Muscle of back (tissue), 13 donors: ENCODE measurements at places on chromosomes 4 and X. TPM values are rescaled to one million over a fixed set of nuclear protein-coding genes. Genes with fewer than 3 reads are reported as not detected.

GRCh38 chrX:151724563-151725337 is 8.9 kb downstream of the FATE1 start:
- DNase-seq: no peak

DNA sequence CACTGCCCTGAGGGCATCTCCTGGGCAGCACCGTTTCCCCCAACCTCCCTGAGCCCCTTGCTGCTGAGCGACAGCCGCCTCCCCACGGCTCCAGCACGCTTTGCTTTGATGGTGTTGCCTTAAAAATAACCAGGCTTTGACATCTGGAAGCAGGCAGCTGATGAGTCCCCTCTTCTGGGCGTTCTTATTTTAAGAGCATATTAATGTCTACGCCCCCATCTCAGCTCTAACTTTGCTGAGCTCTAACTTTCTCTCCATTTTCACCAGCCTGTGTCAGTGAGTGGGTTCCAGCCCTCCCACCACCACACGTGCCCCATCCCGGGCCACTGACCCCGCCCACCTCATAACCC is 70.2 kb downstream of the ADRA2C start:
- DNase-seq: no peak

DNA sequence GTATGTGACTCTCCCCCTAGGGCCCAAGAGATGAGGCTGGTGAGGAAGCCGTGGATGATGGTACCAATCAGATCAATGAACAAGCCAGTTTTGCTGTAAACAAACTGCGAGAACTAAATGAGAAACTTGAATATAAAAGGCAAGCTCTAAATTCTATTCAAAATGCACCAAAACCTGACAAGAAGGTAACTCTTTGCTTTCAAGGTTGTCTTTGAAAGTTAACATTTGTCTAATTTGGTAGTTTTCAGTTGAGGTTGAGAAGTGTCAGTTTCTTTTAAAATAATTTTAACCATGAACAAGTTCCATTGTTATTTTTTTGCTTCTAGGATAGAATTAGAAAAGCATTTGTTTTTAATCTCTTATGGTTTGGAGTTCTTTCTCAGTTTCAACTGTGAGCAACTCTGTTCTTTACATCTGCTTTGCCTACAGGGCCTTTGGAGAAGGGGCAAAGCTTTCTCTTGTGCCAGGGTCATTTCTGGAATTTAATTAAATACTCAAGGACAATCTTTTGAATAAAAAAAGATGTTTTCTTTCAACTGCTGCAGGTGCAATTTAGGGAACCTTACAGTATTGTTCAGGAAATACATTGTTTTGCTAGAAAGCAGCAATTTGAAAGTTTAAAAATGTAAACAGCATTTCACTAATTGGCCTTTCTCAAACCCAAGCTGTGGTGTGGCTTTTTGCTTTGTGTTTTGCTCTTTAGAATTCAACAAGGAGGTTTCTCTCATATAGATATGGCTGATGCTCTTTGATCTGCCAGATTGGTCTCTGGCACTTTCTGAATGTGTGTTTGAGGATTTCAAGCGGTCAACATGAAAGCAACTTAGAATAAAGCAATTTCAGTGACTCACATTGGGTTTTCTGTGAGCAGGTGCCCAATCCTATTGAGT is 62.9 kb downstream of the LRP2BP start:
- DNase-seq: no peak

DNA sequence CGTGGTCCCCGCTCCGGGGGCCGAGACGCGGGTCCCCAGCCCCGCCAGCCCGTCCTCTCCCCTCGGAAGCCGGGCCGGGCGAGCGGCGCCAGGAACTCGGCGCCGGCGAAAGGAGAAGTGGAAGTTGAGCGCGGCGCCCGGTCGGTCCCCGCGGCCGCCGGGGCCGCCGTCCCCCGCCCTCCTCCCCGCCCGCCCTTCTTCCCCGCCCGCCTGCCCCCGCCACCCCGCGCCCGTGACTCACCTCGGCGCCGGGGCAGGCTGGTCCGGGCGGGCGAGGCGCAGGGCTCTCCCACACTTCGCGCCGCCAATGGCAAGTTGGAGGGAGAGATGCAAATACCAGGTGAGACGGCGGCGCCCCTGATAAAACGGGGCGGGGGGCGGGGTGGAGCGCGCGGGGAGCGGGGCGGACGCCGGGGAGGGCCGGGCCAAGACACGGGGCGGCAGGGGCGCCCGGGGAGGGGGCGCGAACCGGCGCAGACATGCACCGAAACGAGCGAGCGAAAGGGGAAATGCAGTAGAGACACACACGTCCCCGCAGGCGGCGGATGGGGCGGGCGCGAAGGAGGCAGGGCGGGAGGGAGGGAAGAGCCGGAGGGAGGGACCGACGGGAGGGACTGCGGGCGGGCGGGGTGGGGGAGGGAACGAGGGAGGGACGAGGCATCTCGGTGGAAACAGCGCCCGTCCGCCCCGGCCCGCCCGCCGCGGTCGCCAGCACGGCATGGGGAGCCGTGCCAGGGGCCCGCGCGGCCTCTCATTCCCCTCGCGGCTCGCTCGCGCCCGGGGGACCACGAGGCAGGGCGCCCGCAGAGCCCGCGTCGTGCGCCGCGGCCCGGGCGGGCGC is at the start of gene ELF4:
Gene ELF4, minus strand, starts transcription at position 119 of the 841 bp plus-strand sequence. CDS start 29,167 bp downstream, outside the sequence.
- DNase-seq: no peak

- no peak for DNase-seq
Observed at GRCh38 chrX:150310417-150310816, 52.7 kb upstream of the MAMLD1 start.

- no peak for DNase-seq
Observed at GRCh38 chrX:30568136-30568535, 9.4 kb downstream of the TASL start.

DNA sequence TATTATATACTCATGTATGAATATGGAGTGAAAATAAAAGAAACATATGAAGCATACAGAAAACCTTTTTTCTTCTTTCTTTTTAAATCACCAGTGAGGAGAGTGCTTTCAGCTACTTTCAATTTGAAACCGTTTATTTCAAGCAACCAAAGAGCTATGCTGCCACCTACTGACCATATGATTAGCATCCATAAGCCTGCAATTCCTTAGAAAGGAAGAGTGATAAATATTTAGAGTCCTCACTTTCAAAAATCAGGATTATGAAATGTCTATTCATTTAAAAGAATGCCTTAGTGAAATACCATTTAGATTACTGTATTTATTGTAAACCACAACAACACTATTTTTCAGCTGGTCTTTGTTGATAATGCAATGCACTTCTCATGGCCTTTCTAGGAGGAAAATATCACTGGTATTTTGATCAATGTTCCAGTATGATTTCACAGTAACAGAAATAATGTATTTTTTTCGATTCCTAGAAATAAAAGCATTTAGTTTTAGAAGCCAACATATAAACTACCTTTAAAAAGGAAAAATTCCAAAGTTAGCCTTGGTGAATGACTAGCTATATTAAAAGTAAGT is 667.6 kb downstream of the PCDH18 start:
- DNase-seq: peak; percentile 78

- no peak for DNase-seq
Observed at GRCh38 chr4:7309181-7309580, 116.8 kb downstream of the SORCS2 start.

GRCh38 chr4:2070421-2071251 is 11.5 kb downstream of the NAT8L start:
- DNase-seq: no peak

GRCh38 chr4:66376396-66376795 is 706.1 kb upstream of the EPHA5 start:
- DNase-seq: no peak

DNA sequence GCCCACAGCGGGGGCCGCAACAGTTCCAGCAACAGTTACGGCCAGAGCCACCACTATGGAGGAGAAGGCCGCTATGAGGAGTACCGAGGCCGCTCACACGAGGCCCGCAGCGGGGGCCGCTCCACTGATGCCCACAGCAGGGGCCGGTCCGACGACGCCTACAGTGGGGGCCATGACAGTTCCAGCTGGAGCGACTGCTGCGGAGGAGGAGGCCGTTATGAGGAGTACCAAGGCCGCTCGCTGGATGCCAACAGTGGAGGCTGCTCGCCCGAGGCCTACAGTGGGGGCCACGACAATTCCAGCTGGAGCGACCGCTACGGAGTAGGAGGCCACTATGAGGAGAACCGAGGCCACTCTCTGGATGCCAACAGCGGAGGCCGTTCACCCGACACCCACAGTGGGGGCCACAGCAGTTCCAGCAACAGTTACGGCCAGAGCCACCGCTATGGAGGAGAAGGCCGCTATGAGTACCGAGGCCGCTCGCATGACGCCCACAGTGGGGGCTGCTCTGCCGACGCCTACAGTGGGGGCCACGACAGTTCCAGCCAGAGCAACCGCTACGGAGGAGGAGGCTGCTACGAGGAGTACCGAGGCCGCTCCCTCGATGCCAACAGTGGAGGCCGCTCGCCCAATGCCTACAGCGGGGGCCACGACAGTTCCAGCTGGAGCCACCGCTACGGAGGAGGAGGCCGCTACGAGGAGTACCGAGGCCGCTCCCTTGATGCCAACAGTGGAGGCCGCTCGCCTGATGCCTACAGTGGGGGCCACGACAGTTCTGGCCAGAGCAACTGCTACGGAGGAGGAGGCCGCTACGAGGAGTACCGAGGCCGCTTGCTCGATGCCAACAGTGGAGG is 1.7 kb downstream of the RBMXL3 start:
- DNase-seq: no peak

GRCh38 chrX:96615448-96615847 is 69.2 kb upstream of the DIAPH2 start:
- DNase-seq: no peak

GRCh38 chr4:149911354-149911753 is 95.7 kb upstream of the IQCM start:
- no peak for DNase-seq

DNA sequence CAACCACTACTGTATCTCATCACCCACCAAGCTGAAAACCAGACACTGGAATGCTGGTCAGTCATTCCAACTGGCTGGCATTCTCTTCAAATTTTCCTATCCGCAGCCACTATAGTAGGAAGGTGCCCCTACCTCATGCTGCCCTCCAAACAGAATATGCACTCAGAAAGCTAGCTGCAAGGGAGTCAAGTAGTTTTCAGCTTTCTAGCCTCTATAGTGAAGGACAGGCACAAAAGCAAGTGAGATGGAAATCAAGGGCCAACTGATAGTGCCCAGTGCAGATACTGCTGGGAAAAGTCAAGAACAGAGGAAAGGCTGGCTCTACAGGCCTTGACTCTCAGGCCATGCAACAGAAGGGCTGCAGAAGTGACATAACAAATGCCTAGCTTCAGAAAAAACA is 47.2 kb downstream of the BCOR start:
- DNase-seq: no peak

- DNase-seq: no peak
Observed at GRCh38 chr4:147862043-147862692, 130.3 kb downstream of the ARHGAP10 start.

- DNase-seq: no peak
Observed at GRCh38 chr4:44147571-44148075, 301.0 kb downstream of the KCTD8 start.

GRCh38 chr4:42151568-42152506 is 618 bp downstream of the BEND4 start:
- no peak for DNase-seq

The CSAG3 gene
- polyA plus RNA-seq: not detected

The TRIM75 gene
- not detected for polyA plus RNA-seq

The CCDC160 gene
- polyA plus RNA-seq: 0.26 TPM

The ARSJ gene
- 6.2 TPM for polyA plus RNA-seq

The SMR3B gene
- not detected for polyA plus RNA-seq

The MANBA gene
- 11.9 TPM for polyA plus RNA-seq

The UGT2B7 gene
- not detected for polyA plus RNA-seq

The CTAG1B gene
- polyA plus RNA-seq: not detected
